ENCODE measurements at places on chromosomes 11 and 22.

DNA sequence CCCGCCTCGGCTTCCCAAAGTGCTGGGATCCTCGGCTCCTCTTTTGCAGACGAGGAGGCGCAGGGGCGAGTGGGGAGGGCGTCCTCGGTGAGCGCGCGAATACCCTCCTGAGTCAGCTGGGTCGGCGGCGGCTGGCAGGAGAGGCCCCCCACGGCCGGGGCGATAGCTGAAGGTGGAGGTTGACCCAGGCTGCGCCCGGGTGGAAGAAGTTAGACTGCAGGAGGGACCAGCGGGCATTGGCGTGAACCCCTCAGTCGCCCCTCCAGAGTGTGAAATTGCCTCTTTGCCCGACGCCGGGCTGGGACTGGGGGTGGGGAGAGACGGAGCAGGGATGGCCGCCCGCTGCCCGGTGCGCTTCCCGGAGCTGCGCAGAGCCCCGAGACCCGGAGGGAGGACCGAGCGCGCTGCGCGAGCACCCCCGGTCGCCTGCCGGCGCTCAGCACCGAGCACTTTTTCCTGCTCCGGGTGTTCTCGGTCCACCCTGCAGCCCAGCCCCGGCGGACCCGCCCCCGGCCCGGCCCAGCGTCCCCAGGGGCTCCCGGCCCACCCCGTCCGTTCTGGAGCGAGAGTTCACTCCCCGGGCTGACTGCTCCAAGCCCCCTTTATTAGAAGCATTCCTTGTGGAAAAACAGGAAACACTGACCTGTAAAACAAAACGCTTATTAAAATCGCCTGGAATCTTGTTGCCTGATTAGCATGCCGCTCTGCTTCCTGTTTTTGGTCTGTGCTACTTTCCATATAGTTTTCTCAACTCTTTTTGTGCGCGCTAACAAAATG is 13.7 kb upstream of the CPT1A start:
- peak; percentile 34 for DNase-seq

GRCh38 chr11:44711787-44712608 is 14.8 kb upstream of the TSPAN18 start:
- DNase-seq: no peak

DNA sequence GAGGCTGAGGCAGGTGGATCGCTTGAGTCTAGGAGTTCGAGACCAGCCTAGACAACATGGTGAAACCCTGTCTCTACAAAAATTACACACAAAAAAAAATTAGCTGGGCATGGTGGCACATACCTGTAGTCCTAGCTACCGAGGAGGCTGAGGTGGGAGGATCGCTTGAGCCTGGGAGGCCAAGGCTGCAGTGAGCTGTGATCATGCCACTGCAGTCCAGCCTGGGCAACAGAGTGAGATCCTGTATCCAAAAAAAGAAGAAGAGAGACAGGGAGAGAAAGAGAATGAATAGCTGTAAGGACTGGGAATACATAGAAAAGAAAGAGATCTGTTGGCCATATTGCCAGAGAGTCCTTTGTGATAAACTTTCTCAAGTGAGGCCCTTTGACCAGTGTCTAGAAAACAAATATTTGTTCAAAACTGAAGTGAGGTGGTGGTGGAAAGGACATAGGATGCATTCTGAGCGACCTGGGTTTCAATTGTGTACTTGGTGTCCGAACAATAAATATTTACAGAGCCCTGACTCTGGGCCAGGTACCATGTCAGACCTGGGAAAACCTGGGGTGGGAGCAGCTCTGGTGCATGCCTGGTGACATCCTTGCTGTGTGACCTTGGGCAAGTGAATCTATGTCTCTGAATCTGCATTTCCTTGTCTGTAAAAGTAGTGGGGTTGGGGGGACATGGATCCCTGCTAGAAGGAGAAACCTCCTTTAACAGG is 89.6 kb upstream of the CRYBB3 start:
- DNase-seq: no peak

- no peak for DNase-seq
Observed at GRCh38 chr22:23244690-23245044, 64.4 kb downstream of the BCR start.

DNA sequence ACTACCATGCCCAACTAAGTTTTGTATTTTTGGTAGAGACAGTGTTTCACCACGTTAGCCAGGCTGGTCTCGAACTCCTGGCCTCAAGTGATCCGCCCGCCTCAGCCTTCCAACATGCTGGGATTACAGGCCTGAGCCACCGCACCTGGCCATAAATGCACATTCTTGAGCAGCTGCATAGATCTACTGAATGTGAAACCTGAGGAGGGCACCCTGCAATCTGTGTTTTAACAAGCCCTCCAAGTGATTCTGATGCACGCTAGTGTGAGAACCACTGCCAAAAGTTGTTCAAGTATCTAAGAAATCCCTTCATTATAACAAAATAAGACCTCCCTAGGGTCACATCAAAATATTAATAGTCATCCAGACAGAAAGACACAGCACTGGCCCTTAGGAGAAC is 89.3 kb downstream of the RDX start:
- DNase-seq: no peak

DNA sequence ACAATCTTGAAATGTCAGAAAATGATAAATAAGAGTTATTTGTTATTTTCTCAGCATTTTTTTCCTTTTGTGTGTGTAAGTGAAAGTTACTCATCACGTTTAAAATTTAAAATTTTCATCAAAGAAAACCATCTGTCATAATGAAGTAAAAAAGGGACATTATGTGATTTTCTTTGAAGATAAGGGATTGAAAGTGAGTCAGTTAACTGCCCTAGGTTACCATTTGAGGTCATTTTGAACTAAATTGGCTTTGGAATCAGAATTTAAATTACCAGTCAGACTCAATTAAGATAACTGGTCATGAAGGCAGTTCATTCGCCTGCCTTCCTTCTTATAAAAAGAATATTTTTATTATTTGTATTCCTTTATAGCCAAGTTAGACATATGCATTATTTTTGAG is 14.3 kb downstream of the NCAM1 start:
- DNase-seq: no peak

DNA sequence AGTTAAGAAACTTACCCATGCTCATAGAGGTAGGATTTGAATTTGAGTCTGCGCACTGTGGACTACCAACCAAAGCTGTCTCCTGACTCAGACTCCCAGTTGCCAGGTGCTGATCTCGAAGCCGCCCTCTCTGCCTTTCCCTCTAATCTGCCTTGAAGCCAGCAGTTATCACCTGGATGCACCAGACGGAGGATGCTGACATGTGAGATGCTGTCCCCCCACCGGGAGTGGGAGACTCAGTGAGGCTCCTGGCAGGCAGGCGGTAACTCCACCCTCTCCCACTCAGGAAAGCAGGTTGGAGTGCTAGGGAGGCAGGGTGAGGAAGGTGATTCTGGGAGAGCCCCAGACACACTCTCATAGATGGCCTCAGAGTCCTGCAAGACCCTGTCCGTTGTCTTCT is 40.4 kb downstream of the KIAA1671 start:
- DNase-seq: no peak

GRCh38 chr11:47765086-47765485 is 2.1 kb downstream of the FNBP4 start:
- DNase-seq: no peak

DNA sequence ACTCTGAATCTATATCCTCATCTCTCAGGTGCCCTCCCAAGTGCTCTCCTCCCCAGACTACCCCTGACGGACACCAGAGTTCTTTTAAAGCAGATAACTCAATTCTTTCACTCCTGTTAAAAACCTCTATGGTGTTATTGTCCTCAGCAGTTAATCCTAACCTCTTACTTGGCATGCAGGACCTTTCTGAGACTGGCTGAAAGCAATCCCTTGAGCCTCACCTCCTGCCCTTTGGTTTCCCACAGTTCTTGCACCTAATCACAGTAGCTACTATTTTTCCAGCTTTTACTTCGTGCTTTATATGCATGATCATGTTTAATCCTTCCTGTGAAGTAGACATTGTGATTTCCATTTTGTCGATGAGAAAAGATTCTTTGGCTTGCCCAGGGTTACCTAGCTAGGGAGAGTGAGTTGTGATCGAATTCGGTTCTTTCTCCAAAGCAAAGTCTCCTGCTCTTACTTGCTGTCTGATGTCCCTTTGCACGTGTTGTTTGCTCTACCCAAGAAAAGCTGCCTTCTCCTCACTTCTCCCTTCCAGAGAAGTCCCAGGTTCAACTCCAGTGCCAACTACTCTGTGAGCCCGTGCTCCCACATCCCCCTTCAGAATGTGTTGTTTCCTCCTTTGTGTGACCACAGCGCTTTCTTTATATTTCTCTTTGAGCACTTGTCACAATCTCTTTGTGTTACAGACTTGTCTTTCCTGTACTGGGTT is 2.1 kb downstream of the UBE2L3 start:
- peak; percentile 12 for DNase-seq

DNA sequence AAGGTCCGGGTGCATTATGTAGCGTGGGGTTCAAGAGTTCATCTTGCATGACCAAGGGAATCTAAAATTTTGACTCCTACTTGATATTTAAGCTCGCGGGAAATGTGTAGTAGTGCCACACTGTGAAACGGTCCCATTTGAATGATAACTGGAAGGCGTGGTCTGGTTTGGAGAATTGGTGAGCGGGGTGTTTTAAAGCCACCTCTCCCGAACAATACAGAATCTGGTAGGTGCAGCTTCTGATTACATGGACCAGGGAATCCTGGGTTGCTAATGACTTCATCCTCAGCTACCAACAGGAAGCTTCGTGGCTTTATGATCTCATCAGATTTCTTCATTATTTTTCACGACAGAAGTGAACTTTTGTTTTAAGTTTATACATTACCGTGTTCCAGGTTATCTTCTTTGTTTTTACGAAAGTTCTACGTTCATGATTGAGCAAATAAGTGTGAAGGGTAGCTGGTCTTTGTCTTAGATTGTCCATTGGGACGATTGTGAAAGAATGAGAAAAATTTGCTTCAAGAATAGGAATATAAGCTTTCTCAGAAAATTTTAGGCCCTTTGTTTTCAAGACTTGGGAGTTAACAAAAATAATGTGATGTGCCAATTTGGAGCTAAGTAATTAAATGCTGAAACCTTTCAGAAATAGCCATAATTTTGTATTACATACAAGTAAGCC is 1.7 kb downstream of the QSER1 start:
- DNase-seq: peak; percentile 56

GRCh38 chr11:75428281-75428724 is 4.7 kb downstream of the KLHL35 start:
- peak; percentile 88 for DNase-seq

DNA sequence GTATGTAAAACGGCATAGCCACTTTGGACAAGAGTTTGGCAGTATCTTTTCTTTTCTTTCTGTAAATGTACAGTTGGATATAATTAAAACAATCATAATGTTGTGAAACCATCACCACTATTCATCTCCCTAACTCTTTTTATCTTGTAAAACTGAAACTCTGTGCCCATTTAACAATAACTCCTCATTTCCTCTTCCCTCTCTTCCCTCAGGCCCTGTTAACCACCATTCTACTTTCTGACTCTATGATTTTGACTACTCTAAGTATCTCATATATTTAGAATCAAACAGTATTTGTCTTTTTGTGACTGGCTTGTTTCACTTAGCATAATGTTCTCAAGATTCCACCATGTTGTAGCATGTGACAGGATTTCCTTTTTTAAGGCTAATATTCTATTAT is 10.2 kb downstream of the SCUBE2 start:
- DNase-seq: no peak

DNA sequence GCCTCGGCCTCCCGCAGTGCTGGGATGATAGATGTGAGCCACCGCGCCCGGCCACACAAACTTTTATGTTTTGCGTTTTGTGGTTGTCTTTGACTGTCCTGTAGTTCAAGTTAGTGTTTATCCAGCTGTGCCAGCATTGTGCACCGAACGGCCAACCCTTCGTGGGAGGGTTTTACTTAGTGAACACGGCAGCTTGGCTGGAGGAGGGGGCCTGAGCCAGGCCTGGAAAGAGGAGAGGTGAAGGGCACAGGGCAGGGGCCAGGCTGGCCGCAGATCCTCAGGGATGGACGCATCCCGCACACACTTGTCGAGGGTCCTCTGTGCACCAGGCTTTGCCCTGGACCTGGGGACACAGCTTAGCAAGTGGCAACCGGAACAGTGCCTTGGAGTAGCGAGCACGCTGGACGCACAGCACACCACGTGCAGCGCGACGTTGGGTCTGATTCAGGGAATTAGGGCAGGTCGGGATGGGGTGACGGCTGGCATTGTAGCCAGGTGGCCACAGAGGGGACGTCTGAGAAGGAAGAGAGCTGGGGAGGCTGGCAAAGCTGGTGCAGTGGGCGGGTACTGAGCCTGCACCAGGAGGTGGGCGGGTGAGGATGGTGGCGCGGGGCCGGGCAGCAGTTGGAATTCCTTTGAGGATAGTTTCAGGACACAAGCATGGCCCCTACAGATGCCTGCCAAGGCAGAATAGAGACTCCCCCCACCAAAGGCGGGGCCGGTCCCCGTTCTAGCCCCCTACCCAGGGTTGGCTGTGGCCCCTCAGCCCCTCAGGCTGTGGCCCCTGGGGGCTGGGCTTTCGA is 13.4 kb downstream of the EPS8L2 start:
- DNase-seq: peak; percentile 13

GRCh38 chr22:18032455-18033101 is 8.2 kb upstream of the MICAL3 start:
- no peak for DNase-seq

DNA sequence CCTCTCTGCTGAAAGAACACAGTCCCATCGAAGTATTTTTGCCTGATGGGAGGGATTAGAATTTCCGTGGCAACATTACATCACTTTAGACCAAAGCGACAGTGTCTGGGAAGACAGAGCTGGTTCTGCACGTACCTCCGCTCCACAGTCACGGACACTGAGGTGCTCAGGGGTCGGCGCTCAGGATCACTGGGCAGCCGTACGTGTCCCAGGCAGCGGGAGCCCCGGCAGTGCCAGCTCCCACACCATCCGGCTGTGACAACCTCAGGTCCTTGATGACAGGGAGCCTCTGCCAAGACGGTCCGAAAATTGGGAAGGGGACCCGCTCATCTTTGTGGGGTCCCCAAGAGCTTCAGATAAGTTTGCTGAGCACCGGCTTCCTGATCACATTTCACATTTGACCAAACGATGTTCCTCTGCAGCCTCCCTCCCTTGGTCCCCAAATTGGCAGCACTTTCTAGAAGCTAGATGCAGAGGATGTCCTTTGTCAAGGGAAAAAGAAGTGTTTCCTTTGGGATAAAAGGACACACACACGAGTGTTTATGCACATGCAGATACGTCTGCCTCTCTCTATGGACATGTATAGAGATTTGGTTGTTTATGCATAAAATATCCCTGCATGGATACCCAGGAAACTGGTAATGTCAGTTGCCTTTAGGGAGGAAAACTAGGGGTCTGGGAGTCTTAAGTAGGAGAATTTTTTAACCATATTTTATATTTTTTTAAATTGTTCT is 61.6 kb upstream of the LINC01488 start:
- DNase-seq: no peak
